ENCODE measurements at places on chromosomes 5 and 9.

- no peak for DNase-seq
These were observed 4.3 kb downstream of the RASGRF2 start for GRCh38 chr5:80964491-80964890.

DNA sequence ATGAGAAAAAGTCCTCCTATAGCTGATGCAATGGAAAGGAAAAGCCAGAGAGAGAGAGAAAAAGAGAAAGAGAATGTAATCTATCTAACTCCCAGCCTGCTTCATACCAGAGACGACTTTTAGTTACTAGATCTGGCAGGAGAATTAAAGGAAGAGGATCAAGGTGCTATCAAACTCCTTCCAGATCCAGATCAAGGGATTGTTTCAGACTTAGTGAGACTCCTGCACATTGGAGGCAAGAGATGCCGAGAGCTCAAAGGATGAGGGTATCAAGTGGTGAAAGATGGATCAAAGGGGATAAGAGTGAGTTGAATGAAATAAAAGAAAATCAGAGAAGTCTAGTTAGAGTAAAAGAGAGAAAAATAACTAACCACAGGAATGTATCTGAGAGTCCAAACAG is 478.6 kb downstream of the KIF4B start:
- DNase-seq = no peak

GRCh38 chr9:134902936-134903335 is 14.8 kb downstream of the FCN1 start:
- no peak for DNase-seq

GRCh38 chr9:132319421-132320110 is 35.2 kb downstream of the SETX start:
- DNase-seq = no peak

- DNase-seq = no peak
These were observed 152.9 kb downstream of the C9orf50 start for GRCh38 chr9:129467739-129468666.

DNA sequence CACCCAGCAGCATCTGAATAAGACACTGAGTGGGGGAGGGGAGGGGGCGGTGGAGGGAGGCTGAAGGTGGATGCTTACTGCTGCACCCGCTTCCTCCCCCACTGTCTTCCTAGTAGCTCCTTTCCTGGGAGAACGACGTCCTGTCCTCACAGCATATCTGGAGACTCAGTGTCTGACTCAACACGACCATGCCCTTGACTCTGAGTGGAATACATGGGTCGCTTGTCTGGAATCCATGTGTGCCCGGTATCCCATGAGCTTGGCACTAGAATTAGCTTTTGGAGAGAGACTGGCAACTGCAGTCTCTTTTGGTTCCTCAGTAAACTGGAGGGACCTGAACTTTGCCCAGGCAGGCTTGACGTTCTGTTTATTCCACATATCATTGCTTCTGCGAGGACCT is 125.4 kb upstream of the FAM120A start:
- no peak for DNase-seq

DNA sequence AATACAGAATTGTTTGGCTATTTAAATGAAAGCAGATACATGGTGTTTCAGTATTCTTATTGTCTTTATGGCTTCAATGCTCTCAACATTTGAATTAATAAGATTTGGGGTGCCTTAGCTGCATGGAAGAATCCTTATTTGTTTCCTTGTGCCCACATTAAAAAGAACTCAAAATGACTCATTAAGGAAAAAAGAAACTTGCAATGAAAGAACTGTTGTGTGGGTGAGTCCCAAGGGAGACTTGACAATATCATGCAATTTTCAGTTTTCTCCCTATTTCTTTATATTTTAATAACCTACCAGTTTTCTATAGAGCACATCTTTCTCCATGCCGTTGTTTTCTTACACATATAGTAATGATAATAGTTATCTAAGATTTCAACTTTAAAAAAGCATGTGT is 404.0 kb downstream of the PDE4D start:
- no peak for DNase-seq

- no peak for DNase-seq
These were observed 281.6 kb downstream of the ADAMTS6 start for GRCh38 chr5:65199993-65200675.

GRCh38 chr9:121300283-121301119 is 32.5 kb downstream of the GSN start:
- no peak for DNase-seq

DNA sequence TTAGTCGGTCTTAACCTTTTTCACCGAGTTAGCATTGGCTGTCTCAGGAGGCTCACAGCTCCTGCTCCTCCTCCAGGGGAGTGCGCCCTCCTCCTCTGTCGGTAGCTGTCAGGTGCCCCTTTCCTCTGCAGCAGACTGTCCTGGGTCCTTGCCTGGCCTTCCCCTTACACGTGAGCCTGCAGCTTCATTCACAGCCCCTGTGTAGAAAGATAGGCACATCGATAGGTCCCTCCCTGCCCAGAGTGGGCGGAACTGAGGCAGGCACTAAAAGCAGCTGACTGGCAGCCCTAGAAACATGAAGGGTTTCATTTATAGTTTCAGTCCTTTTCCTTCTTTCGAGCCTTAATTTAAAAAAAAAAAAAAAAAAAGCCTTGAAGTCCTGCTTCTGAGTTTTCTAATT is 17.2 kb downstream of the TENT4A start:
- DNase-seq = no peak

GRCh38 chr5:138849882-138850281 is 25.3 kb downstream of the LRRTM2 start:
- no peak for DNase-seq

GRCh38 chr5:137164961-137165360 is 334.2 kb downstream of the SPOCK1 start:
- no peak for DNase-seq

DNA sequence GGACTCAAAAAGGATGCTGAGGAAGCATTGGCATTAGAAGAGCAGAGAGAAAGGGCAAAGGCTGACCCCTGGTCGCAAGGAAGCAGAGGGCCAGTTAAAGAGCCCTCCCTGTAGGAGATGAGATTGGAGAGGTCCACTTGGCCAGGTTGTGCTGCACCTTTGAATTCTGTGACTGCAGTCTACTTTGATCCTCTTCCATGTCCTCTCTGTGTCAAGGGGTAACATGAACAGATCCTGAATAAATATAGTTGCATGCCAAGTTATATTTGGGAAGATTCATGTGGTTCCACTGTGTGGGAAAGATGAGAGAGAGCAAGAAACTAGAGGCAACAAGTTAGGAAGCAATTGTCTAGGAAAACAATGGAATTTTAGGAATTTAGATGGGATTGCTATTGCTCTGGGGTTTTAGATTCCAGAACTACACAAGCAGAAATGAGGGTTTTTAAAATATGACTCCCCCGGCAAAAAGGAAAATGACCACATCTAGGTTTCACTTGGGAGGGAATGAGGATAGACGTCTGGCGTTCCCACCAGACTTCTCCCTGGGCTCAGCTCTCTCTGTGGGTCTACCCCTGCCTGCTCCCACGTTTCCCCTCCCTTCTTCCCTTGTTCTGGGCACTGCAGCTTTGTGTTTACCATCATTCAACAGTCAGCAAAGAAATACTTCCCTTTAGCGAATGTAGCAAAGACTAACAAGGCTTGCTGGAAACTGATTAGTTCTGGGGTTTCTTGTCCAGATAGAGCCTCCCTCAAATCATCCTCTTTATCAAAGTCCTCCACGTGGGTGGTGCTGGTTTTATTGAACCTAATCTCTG is 63.6 kb downstream of the SNX18 start:
- no peak for DNase-seq

DNA sequence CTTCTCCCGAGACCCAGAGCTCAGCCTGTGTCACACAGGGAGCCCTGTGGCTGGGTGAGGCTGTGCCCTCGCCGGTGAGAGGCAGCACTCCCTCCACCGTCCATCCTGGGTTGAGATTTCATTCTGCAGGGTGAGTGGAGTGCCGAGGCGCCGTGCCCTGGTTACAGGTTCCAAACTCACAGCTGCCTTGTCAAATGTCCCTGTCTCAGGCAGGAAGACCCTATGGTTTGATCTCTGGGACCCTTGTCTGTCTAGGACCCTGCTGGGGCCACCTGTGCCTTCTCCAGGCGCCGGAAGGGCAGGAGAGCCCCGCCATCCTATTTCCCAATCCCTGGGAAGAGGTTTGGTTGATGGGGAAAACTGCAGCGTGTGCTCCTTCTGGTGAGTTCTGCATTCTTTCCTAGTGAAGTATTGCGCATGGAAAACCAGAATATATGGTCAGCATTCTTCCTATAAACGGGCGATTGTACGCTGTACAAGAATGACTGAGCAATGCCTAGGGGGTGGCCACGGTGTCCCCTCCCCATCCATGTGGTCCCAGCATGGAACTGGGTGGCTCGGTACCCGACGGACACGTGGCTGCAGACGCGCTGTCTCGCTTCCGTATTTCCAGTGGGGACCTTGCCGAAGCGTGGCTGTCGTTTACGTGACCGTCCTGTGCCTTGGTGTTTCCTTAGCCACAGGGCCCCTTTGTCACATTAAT is 95.9 kb upstream of the COL5A1 start:
- no peak for DNase-seq

DNA sequence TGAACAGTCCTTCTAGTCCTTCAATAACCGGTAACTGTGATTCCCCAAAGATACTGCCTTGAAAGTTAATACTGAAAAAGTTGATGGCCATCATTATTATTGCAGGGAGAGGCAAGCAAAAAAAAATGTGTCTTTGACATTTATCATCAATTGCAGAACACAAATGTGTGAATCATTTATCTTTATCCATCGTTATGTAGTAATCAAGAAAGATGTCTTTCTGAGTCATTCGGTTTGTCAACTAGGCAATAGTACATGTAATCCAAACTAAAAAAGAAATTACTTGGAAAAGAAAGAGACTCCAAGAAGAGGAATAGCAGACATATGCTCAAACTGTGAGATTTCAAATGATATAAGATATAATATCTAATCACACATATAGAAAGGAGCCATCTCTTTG is 473.0 kb downstream of the CETN3 start:
- DNase-seq = no peak

- no peak for DNase-seq
These were observed 15.1 kb downstream of the AK3 start for GRCh38 chr9:4725706-4726442.

- DNase-seq = no peak
These were observed 154.9 kb downstream of the ARRDC3 start for GRCh38 chr5:91228188-91228587.

DNA sequence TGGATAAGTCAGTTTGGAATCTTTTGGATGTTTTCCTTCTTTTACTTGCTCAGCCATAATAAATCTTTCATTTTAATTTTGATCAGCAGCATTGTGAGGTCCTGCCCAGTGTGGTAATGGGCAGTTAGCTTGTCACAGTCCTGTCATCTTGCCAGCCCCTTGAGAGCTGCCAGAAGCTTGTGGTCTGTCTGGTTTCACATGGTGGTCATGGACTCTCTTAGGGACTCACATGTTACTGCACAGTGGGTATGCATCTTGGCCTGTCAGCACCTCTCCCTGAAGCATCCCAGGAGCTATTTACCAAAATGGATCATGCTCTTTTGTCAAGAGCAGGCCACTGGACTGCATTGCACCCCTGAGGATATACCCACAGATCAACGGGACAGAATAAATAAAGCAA is 60.3 kb downstream of the DAPK1 start:
- no peak for DNase-seq

DNA sequence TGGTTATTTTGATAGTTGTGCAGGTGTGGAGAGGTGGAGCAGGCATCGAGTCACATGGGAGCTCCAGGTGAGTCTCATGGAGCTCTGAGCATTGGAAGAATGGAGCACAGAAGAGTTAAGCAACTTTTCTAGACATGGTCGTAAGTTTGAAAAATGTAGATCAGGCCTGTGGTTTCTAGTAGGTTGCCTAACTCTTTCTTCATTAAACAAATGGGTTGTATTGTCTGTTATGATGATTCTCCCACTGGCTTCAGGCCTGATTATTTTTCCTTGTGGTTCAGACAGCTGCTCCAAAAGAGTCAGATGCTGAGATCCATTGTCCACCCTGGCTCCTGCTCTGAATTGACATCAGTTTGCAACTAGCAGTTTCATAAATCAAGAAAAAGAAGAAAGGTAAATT is 80.3 kb upstream of the RPS23 start:
- no peak for DNase-seq

DNA sequence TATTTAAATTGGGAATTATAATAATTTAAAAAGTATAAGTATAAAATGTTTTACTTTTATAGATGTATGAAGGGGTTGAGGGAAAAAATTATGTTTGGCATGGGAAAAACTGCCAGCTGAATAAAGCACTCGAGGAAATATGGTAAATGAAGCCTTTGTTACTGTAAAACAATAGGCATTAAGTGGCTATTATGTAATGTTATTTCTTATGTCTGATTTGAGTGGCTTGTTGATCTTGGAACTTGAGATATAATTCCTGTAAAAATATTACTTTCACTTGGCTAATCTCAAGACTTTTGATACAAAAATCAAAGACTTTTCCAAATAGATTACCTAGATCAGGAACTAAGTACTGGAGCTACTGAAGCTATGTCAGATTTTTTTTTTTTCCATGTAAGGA is 182.9 kb downstream of the CD180 start:
- DNase-seq = no peak

DNA sequence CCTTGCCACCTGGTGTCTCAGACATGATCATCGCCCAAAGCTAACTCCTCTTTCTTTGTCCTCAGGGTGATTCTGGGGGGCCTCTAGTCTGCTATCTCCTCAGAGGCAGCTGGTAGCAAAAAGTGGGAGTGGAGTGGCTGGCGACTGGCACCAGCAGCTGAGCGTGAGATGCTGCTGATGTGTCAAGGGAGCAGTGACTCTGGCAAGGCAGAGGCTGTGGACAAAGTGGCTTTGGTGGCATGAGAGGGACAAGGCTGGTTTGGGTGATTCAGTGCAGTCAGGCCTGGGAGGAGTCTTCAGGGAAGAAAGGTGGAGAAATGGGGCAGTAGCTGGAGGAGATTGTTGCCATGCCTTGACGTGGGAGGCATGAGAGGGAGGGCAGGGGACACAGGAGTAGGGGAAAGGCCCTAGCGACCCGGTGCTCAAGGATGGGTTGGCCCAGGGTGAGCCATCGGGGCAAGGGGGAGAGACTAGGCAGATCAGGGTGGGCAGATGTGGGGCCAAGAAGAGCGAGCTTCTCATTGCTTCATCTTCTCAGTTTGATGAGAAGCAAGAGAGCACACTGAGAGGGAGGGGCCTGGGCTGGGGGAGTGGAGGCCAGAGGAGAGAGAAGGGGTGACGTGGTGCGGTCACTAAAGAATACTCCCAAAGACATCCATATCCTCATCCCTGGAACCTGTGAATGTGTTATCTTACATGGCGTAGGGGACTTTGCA is 64.2 kb upstream of the SPTLC1 start:
- no peak for DNase-seq
